Karpas-422 (cell line): ENCODE measurements at places on chromosomes 16 and 17.

DNA sequence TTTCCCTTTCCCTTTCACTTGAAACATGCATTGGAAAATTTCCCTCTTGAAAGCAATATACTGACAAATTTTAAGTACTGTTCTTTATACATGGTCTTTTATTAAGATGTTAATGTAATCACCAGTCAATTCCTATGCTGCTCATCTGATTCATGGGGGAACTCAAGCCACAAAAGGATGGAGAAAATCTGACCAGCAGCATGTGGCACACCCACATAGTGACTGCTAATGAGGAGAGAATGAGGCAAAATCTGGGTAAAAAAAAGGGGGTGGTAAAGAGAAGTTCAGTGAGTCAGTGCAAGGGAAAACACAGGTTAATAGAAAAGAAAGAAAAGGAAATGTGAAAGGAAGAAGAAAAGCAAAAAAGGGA, 11.3 kb downstream of the RFFL start:
- DNase-seq, result no peak

GRCh38 chr16:87186446-87186845, 130.7 kb downstream of the C16orf95 start:
- DNase-seq, result no peak

GRCh38 chr16:8644211-8645140, 23.0 kb downstream of the METTL22 start:
- DNase-seq, result no peak

GRCh38 chr17:76153640-76154039, 12.6 kb upstream of the FOXJ1 start:
- no peak for DNase-seq

GRCh38 chr17:75456039-75456416, 407 bp upstream of the TMEM94 start:
- DNase-seq, result no peak

GRCh38 chr17:59149841-59150511, 5.0 kb downstream of the SKA2 start:
- DNase-seq, result no peak

DNA sequence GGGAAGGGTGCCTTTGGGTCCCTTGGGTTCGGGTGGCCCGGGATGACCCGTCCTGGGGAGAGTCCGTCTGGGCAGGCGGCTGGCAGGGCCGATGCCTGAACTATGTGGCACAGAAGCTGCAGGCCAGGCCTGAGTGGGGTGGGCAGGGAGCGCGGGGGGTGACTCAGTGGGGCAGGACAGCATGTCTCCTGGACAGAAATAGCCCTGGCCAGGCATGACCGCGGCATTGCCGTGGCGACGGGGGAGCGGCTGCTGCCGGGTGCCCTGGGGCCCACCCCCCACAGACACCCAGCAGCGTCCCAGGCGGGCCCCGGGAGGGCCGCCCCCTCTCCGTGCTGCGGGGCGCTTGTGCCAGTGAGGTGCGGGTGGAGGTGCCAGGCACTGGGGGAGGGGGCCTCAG, 1.8 kb upstream of the C1QTNF8 start:
- DNase-seq, result no peak

GRCh38 chr17:80861892-80862291, 129.7 kb upstream of the CHMP6 start:
- no peak for DNase-seq

GRCh38 chr17:74803388-74803930, 27.3 kb upstream of the NAT9 start:
- DNase-seq, result no peak

- DNase-seq, result peak; percentile 53
These were observed 105.2 kb downstream of the RPTOR start for GRCh38 chr17:80649672-80650330.

GRCh38 chr17:55605705-55606487, 94.6 kb upstream of the SMIM36 start:
- DNase-seq, result no peak

DNA sequence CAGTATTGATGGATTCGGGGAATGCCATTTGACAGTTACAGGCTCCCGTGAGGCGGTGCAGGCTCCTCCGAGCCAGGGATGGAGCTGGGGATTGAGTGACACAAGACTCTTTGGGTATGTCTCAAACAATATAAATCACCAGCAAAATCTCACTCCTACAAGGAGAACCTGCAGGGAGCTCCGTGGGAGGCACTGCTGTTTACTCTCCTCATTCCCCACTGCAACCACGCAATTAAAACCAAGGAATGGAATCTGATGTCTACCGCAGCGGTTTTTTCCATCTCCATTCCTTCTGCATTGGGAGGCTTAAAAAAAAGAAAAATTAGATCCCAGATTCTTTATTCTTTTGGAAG, 157.9 kb downstream of the WWOX start:
- DNase-seq, result no peak

- no peak for DNase-seq
These were observed 405.6 kb upstream of the TOM1L1 start for GRCh38 chr17:54494721-54495715.

- peak; percentile 93 for DNase-seq
These were observed 29.9 kb downstream of the PLCG2 start for GRCh38 chr16:81808933-81809480.

DNA sequence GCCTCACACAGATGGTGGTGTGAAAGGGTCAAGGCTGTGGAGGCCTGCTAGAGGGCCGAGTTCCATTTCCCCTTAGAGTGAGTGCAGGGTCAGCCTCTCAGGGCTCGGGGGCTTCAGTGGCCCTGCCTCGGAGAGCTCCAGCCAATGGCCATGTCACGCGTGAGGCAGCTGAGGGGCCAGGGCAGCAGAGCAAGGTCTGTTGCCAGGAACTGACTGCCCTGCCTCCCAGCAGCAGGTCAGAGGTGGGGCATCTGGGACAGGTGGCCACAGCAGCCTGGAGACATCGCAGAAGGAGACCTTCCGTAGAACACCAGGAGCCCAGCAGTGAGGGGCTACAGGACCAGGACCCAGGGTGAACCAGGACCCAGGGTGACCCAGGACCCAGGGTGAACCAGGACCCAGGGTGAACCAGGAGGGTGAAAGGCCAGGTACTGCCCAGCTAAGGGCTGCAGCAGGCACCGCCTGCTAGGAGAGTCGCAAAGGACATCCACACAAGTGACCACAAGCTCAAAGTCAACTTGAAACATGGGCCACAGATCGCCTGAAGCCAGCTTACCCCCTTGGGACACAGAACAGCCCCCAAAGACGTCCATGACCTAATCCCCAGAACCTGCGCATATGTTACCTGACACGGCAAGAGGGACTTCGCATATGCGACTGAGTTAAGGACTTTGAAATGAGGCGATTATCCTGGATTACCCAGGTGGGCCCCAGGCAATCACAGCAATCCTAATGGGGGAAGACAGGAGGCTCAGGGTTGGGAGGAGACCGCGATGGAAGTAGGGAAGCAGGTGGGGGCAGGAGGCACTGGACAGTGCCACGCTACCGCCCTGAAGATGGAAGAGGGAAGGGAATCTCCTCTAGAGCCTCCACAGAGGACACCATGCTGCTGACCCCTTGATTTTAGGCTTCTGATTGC, 4.8 kb upstream of the MEAK7 start:
- no peak for DNase-seq

DNA sequence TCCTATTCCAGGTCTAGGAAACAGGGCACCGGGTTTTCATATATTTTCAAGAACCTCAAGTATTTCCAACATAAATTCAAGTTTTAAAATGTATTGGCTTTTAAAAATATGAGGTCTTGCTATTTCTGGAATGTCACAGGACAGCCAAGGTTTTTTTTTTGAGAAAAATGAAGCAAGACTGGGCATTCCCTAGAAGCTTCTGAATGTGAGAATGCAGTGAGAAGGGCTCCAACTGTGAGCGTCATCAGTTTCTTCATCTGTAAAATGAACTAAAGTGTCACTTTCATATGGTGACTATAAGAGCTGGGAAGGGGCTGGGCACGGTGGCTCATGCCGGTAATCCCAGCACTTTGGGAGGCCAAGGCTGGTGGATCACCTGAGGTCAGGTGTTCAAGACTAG, 455.8 kb upstream of the MAF start:
- no peak for DNase-seq

DNA sequence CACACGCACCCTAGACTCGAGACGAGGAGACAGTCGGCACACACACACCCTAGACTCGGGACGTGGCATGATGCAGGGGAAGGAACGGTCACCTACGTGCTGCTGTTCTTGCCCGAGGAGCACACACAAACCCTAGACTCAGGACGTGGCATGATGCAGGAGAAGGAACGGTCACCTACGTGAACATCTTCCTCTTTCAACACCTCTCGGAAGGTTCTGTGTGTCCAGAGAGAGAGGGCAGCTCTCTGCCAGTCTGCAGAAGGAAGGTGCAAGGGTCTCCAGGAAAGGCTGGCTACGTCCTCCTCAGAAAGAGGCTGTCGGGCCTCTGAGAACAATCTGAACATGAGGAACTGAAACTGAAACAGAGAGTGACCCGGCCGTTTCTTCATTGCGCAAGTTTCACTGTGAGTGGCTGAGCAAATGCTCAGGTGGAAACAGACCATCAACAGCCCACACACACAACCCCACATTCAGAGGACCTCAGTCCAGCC, 43.4 kb downstream of the ZNF276 start:
- peak; percentile 89 for DNase-seq

DNA sequence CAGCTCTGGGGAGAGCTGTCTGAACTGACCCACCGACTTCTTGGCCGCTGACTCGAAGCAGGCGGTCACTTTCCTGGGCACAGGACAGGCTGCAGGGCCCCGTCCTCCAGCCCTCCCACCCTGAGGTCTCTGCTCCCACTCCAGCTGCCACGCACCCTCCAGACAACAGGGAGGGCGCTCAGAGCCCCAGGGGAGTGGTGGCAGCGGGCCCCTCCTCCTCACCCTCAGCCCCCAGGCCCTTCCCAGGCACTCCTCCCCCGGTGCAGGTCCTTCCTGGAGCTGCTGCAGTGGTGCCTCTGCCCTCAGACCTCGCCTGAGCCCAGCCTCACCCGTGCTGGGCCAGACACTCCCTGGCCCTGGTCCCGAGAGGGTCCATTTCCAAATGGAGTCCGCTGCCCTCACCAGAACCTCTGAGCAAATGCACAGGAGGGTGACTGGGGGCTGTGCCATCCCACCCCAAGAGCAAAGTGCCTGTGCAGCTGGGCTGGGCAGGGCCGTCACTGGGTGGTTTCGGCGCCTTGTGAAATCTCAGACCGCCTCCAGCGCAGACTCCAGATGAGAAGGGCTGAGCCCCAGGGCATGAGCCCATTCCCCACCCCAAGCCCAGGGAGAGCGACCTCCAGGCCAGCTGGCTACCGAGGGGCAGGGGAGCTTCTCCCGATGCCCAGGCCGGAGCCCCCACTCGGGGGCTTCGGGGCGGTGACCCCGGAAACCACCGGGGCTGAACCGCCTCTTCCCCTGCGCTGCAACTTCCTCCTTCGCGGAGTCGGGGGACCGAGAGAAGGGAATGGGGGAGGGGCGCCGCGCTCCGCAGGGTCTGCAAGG, 717 bp downstream of the CYBA start:
- peak; percentile 81 for DNase-seq

- no peak for DNase-seq
These were observed 18.6 kb downstream of the GDPD1 start for GRCh38 chr17:59238906-59239305.

DNA sequence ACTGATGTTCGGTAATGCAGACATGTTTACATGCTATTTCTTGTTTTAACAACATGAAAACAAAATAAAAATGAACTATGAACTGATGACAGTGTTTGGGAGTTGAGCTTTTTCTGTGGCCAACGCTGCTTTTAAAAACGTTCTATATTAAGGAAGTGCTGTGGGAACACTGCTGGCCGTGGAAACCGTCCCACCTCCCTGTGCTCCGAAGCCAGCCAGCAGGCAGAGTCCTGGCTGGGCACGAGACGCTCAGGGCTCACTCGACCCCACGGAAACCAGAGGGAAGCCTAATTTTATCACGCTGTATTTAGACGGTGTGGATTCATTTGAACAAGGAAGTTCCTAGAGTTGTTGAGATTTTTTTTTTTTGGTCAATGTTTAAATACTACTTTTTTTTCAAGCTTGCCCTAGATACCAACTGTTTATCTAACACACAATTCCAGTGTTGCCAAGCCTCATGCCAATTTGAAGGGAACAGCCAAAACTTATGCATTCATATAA, 25.8 kb downstream of the ADCY9 start:
- no peak for DNase-seq

GRCh38 chr16:89749637-89750036, 28.3 kb downstream of the ZNF276 start:
- DNase-seq, result no peak

- DNase-seq, result no peak
These were observed 7.4 kb downstream of the FTO start for GRCh38 chr16:53711390-53711789.

DNA sequence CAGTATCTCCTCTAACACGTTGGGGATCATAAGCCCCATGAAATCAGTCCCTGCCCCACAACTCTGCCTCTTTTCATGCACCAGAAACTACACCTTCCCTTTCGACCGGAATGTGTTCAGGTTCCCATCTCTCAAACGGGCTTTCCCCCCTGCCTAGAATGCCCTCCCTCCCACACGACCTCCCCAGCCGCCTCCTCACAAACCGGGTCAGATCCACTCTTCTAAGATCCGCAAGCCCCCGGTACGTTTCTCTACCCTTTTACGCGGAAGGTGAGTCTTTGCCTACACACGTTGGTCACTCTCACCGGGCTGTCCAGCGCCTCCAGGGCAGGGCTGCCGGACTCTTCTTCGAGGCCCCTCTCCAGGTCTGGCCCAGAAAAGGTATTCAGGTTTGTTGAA, 708 bp downstream of the DHX33 start:
- DNase-seq, result peak; percentile 66

DNA sequence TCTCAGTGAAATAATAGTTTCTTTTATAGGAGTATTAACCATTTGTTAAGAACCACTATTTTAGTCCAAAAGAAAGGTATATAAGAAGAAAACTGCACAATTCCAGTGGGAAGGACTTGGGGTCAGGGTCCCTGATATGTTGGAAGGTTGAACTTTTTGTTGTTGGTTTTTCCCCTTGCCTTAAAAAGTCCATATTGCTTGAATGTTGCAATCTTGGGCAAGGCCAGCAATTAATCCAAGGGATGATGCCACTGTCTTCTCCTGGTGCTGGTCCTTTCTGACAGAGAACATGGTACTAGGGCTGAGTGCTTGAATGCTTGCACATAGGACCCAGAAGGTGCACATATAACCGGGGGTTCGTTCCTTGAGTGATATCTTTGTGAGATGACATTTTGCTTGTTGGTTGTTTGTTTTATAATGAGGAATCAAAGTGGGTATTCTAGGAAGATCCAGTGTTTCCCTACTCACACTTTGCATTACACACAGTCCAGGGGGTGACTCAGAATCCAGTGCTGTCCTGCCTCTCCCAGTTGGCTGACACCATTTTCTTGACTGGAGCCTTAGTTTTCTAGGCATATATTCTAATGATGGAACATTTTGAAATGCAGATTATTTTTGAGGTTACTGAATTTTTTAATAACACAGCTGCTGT, 54.9 kb downstream of the SIAH1 start:
- no peak for DNase-seq

GRCh38 chr16:68757625-68757935, 20.5 kb downstream of the CDH1 start:
- DNase-seq, result no peak
